Thoracic aorta (tissue), 2 donors: ENCODE measurements at places on chromosomes 12 and 14. TPM values are rescaled to one million over a fixed set of nuclear protein-coding genes. Genes with fewer than 3 reads are reported as not detected.

DNA sequence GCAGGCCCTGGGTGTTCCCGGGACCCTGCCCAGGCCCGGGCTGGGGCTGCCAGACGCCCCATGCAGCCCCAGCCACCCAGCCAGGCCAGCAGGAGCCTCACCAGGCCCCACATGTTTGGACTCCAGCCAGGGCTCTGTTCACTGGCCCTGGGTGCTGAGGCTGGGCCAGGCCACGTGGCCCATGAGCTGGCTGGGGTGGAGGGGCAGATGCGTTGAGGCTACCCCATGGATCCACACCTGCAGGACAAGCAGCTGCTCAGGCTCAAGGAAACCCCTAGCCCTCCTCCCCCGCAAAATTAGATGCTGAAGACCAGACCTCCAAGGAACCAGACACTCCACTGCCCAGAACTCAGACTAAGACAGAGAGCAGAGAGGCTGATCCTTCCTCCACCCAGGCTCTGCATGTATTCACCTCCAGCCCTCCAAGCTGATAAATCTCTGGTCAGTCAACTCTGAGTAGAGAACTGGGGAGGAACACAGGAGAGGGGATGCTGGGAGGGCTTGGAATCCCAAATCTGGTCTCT is 1.6 kb downstream of the CDH24 start:
- no peaks in the 10 kb centered on the region for H3K27me3 ChIP-seq
- no peak for DNase-seq
- H3K36me3 ChIP-seq = peaks cover 9% of the 10 kb centered on the region
- no peak overlapping the region for H3K4me3 ChIP-seq
- peaks cover 6% of the 10 kb centered on the region for H3K4me1 ChIP-seq

GRCh38 chr14:33972583-33973081 is 21.8 kb upstream of the EGLN3 start:
- no peaks in the 10 kb centered on the region for H3K36me3 ChIP-seq
- H3K27ac ChIP-seq = no peak overlapping the region
- no peaks in the 10 kb centered on the region for H3K27me3 ChIP-seq
- H3K4me3 ChIP-seq = no peak overlapping the region
- no peaks in the 10 kb centered on the region for H3K4me1 ChIP-seq

- no peaks in the 10 kb centered on the region for H3K27me3 ChIP-seq
- H3K4me1 ChIP-seq = no peaks in the 10 kb centered on the region
- H3K27ac ChIP-seq = no peak overlapping the region
- DNase-seq = no peak
- H3K4me3 ChIP-seq = no peak overlapping the region
These were observed 1264.0 kb downstream of the TMEM121 start for GRCh38 chr14:106790189-106791036.

GRCh38 chr14:42508209-42508946 is 901.7 kb downstream of the LRFN5 start:
- no peaks in the 10 kb centered on the region for H3K27me3 ChIP-seq
- H3K27ac ChIP-seq = no peak overlapping the region
- H3K36me3 ChIP-seq = no peaks in the 10 kb centered on the region
- H3K4me3 ChIP-seq = no peak overlapping the region
- DNase-seq = no peak

- no peaks in the 10 kb centered on the region for H3K36me3 ChIP-seq
- no peaks in the 10 kb centered on the region for H3K4me1 ChIP-seq
- H3K27me3 ChIP-seq = no peaks in the 10 kb centered on the region
- no peak for DNase-seq
These were observed 813.1 kb upstream of the NOVA1 start for GRCh38 chr14:27410981-27411380.

DNA sequence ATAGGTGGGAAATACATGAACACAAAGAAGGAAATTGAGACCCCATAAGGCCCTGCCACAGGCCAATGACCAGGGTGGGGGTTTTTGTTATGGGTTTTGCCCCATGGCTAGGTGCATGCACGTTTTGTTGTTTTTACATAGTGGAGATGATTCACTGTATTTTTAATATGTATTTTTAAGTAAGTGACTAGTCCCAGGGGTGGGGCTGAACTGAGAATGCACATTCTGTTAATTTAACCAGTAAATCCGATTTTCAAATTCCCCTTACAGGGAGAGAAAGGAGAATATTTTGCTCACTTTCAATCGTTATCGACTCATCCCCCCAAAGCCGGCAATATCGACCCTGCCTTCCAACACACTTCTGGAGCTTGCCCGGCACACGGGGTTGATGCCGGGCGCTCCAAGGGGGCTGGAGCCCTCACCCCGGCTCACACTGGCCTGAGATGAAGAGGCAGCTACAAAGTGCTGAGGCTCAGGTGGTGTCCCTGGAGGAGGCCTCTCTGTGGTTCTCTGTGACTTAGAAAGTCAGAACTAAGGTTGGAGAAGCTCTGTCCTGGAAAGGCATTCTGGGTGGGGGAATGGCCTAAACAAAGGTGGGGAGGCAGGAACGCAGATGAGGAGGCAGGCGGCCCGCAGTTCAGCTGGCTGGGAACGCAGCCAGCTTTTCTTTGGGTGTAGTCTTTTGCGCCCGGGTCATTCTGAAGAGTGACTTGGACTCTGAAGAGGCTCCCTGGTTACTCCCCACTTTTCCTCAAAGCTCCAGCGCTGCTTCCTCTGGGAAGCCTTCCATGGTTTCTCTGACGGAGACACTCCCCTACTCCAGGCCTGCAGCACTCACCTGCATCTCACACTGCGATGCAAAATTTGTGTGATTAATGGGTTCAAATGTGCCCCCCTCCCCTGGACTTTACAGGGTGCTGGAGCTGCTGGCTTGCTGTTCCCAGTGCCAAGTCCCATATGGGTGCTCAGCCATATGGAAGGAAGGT is 50.7 kb upstream of the DLK1 start:
- H3K36me3 ChIP-seq = no peaks in the 10 kb centered on the region
- H3K4me1 ChIP-seq = no peaks in the 10 kb centered on the region
- H3K4me3 ChIP-seq = no peak overlapping the region
- peaks cover 11% of the 10 kb centered on the region for H3K27me3 ChIP-seq
- H3K27ac ChIP-seq = no peak overlapping the region

DNA sequence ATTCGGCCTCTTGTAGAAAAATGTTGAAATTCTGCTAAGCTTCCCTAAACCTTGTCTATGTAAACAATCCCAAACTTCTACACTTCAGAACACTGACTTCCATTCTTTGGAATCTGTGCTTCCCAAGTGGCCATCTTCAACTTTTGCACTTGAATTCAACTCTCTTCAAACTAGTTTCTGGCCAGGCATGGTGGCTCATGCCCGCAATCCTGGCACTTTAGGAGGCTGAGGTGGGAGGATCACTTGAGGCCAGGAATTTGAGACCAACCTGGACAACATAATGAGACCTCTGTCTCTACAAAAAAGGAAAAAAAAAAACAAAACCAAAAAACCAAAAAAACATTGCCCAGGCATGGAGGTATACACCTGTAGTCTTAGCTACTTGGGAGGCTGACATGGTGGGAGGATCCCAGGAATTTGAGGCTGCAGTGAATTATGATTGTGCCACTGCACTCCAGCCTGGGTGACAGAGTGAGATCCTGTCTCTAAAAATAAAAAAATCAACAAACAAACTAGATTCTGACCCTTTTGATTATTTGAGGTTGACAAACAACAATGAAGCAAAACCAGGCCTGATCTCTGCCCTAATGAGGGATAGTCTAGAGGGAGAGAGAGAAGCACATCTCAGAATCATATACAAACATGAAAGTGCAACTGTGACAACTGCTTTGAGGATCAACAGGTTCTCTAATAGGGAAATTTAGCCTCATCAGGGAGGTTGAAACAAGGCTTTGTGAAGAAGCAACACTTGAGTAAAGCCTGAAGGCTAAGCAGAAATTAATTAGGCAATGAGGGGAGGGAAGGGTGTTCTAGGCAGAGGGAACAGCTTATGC is 11.6 kb upstream of the C12orf75 start:
- no peaks in the 10 kb centered on the region for H3K27me3 ChIP-seq
- no peaks in the 10 kb centered on the region for H3K4me1 ChIP-seq
- no peaks in the 10 kb centered on the region for H3K36me3 ChIP-seq
- H3K27ac ChIP-seq = no peak overlapping the region

DNA sequence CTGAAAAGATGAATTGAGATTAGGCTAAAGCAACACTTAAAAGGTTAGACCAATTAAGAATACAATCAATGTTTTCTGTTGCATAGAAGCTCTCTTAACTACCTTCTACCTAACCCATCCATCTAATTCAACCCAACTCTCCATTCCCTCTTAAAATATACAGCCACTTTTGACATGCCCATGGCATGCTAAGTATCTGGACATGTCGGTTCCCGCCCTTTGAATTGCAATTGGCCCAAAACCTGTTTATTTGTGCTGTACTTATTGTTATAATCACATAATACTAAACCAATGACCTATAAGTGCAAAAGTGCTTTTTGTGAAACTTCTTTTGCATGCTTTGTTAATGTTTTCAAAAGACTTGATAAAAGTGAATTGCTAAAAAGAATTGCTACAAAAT is 37.6 kb upstream of the APPL2 start:
- no peaks in the 10 kb centered on the region for H3K36me3 ChIP-seq
- no peaks in the 10 kb centered on the region for H3K4me1 ChIP-seq
- no peak overlapping the region for H3K4me3 ChIP-seq
- no peak overlapping the region for H3K27ac ChIP-seq
- no peaks in the 10 kb centered on the region for H3K27me3 ChIP-seq
- no peak for DNase-seq

DNA sequence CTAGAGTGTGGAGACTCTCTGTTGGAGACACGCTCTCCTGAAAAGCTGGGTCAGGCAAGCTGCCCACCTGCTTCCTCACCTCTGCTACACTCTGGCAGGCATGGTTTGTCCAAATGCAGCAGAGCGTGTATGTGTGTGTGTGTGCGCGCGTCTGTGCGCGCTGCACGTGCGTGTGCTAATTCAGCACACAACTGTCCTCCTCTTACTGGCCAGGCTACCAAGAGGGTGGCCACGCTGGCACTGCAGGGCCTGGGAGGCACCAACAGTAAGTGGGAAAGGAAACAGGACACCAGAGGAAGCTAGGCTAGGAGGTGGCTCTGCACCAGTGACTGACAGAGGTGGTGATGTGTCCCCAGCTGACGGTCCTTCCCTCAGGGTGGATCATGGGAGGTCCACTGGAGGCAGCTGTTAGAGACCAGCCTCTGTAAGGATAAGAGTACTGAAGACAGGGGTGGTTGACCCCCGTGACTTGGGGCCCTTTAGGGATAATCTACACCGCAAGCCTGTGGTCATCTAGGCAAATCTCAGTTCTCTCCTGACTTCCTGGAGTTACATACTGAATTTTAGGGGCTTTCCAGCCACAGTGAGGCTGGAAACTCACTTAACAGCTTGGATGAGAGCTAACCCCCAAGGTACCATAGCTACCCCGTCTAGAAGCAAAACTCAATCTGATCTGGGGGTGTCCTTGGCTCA is 15.6 kb upstream of the TFCP2 start:
- H3K36me3 ChIP-seq = peaks cover 20% of the 10 kb centered on the region
- H3K27ac ChIP-seq = no peak overlapping the region
- H3K27me3 ChIP-seq = no peaks in the 10 kb centered on the region
- no peak overlapping the region for H3K4me3 ChIP-seq
- DNase-seq = no peak
- H3K4me1 ChIP-seq = no peaks in the 10 kb centered on the region

SLCO1B1 gene
- not detected for total RNA-seq
